ENCODE measurements at places on chromosomes 5 and 9. TPM values are rescaled to one million over a fixed set of nuclear protein-coding genes. Genes with fewer than 3 reads are reported as not detected.

GRCh38 chr5:133006653-133007052 lies 19.7 kb downstream of the ZCCHC10 start:
- DNase-seq, result no peak

- no peak for DNase-seq
Observed at GRCh38 chr9:85185486-85186217, 516.1 kb downstream of the NTRK2 start.

GRCh38 chr9:123954518-123955280 lies 24.8 kb upstream of the DENND1A start:
- no peak for DNase-seq

JMY gene
- total RNA-seq, result 6.4 TPM

DNA sequence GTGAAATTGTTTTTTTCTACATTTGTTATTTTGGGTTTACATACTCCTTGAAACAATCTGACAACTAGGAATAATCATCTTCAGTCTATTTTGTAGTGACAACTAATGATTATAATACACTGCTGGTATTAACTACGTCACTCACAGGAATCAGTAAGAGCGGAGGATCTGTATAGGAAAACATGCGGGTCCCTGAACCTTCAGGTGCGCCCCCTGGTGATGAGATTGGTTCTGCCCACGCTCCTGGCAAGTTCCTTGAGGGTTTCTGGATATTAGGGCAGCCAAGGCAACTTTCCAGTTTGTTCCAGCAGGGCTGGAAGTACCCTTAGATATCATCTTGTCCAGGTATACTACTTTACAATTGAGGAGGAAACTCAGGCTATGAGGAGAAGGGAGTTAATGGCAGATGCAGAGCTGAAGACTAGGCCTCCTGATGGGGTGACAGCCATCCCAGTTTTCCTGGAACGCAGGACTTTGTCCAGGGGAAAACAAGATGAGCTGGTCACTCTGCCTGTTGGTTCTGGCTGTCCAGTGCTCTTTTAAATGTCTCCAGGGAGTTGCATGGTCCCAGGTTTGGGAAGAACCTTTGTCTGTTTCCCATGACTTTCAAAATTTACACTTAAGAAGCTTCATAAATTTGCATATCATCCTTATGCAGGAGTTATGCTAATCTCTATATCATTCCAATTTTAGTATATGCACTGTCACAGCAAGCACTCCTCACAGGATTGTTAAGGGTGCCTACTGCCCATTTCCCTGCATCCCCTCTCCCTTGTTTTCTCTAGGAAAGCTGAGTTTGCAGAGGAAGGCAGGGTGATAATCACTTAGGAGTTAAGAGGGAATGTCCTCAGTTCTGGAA lies 14.9 kb upstream of the WNT8A start:
- DNase-seq, result peak; percentile 73

GRCh38 chr9:5748438-5748837 lies 84.5 kb downstream of the ERMP1 start:
- DNase-seq, result no peak

GRCh38 chr5:43150748-43151147 lies 30.0 kb downstream of the ZNF131 start:
- DNase-seq, result no peak

- peak; percentile 58 for DNase-seq
Observed at GRCh38 chr9:130143958-130144366, 28.2 kb upstream of the NCS1 start.

DNA sequence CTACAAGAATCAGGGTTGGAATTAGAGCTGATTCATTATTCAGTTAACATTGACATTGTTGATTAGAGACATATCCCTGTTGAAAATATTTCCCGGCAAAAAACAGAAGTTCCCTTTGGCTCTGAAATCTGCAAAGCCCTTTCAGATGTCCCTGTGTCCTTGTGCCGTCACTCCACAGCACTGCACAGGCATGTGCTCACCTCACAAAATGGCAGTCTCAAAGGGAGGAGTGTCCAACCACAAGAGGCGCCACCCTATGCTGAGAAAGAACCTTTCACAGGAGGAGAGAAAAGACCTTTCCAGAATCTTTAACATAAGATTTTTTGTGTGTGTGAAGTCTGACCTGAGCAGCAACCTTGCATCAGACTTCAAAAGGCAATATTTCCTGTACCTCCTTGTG lies 112.8 kb upstream of the PRSS3 start:
- no peak for DNase-seq

SPAG8 gene
- 0.65 TPM for total RNA-seq

DNA sequence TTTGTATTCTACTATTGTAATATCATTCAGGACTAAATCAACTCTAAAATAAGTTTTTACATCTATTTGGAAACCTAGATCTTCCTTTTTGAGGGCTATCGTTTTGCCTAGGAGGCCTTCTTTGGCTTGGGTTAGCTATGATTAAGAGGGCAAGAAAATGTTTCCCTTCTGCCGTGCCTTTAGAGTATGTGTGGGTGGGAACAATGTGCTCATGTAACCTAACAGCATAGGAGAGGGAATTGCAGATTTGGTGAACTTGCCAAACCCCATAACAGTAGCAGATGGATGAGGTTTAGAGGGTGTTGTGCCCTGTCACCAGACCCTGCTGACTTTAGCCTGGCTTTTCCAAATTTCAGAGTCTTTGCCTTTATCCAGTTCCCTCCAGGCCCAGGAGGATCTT lies 339.0 kb downstream of the ADGRV1 start:
- peak; percentile 7 for DNase-seq

DNA sequence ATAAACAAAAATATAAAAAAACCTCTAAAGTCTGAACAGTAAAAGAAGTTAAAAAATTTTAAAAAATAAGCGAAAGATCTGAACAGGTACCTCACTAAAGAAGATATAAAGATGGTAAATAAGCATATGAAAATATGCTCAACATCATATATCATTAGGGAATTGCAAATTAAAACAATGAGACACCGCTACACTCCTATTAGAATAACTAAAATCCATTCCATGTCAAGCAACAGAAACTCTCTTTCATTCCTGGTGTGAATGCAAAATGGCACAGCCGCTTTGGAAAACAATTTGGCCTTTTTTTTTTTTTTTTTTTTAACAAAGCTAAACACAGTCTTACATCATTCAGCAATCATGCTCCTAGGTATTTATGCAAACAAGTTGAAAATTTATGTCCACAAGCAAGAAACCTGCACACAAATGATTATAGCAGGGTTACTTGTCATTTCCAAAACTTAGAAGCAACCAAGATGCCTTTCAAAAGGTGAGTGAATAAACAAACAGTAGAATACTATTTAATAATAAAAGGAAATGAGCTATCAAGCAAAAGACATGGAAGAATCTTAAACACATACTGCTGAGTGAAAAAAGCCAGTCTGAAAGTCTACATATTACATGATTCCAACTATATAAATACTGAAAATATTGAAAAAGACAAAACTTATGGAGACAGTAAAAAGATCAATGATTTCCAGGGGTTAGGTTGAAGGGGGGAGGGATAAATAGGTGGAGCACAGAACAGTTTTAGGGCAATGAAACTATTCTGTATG lies 22.1 kb downstream of the ANXA1 start:
- DNase-seq, result no peak

DNA sequence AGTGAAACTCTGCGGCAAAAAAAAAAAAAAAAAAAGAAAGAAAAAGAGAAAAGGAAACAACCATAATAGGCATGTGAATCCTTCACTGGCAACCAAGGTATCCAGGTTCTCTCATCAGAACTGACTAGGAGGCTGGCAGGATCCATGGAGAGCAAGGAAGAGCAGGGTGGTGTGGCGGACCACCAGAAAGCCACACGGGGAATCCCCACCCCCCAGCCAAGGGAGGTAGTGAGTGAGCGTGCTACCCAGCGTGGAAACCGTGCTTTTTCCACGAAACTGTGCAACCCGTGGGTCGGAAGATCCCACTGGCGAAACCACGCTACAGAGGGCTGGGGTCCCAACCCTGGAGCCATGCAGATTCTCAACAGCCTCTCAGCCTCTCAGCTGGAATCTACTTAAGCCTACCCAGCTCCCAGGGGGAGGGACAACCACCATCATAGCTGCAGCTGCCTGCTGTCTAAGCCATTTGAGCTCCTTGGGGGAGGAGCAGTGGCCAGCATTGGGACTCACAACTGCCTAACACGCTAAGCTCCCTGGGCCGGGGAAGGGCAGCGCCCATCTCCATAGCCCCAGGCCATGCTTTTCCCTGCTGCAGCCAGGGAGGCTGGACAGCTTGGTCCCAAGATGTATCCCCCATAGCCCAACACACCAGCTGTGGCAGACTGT lies 91.6 kb downstream of the PRELID2 start:
- DNase-seq, result no peak

DNA sequence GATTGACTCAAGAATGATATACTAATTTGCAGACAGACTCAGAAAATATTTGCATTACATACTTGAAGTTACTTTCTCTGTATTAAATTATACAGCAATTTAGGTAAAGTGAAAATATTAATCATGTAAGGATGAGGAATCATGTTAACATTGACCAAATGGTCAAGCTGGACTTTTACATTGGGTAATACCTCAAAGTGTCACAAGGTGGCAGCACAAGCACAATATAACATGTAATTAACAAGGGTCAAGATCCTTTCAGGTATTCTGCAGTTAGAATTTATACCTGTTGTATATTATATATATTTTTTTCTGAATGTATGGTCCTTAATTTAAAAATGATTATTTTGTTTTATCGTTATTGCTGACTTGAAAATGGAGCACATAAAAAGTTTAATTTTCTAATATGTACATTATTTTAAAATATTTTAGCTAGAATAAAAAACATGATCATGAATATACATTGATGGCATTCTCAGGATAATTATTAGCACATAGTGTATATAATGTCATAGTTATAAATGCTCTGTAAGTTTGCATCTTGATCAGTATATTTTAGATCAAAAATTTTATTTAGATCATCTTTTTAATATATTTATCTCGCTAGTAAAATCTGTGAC lies 8.6 kb downstream of the HAPLN1 start:
- DNase-seq, result peak; percentile 55
